ENCODE measurements at places on chromosomes 4 and X. TPM values are rescaled to one million over a fixed set of nuclear protein-coding genes. Genes with fewer than 3 reads are reported as not detected.

Gene TLR2
- polyA plus RNA-seq = 7.9 TPM

Gene SRPX2
- 29.0 TPM for polyA plus RNA-seq

Gene ZNF732
- 0.44 TPM for polyA plus RNA-seq

- DNase-seq = no peak
- no peak overlapping the region for H3K4me3 ChIP-seq
- H3K36me3 ChIP-seq = no peaks in the 10 kb centered on the region
- no peaks in the 10 kb centered on the region for H3K27me3 ChIP-seq
These were observed 27.6 kb upstream of the FGFR3 start for GRCh38 chr4:1765409-1766072.

DNA sequence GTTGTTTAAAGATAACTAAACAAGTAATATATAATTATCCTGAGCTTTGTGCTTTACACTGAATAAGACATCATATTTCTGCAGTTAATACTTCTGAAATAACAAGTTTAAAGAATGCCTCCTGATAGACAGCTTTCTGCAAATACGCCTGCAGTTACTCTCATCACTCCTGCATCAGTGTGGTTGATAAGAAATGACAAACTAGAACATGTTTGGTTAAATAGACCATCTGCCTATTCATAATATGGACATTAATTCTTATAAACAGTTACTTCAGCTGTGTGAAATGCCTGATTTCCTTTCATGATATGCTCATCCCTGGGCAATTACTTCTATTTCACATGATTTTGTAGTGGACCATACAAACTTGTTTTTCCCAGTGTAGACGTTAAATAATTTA, 7.0 kb upstream of the TENM3 start:
- DNase-seq = no peak
- H3K27ac ChIP-seq = no peak overlapping the region
- H3K4me3 ChIP-seq = no peak overlapping the region

DNA sequence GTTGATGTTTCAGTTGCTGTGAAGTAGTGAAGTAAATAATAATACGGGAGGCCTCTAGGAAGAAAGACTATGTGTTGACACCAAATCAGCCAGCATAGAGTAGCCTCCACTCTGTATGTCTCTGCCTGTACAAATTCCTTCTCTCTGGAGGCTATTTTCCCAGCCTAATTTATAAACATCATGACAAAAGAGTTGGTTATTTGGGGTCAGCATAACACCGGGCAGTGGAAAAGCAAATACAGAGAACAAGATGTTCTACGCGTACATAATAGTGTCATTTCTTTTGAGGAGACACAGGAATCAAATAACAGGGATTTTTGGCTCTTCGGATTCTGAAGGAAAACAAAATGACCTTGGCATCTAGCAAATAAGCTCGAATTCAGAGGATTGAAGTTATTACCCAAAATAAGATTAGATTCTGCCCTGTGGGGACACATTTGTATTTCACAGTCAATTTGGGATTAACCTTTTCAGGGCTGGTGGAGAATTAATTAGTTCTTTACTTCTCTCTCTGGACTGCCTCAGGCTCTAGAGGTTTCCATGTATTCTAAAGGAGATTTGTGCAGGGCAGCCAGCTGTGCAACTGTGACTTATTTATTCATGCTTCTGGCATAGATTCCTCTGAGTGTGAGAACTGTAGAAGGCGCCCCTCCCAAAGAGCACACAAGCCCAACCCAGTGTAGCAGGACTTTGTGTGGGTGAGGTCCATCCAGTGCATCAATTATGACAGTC, 14.1 kb upstream of the SYTL4 start:
- peak overlapping the region; percentile 33 for H3K27ac ChIP-seq
- H3K4me1 ChIP-seq = peaks cover 5% of the 10 kb centered on the region
- no peak overlapping the region for H3K4me3 ChIP-seq
- H3K27me3 ChIP-seq = no peaks in the 10 kb centered on the region

- no peak for DNase-seq
- H3K4me3 ChIP-seq = no peak overlapping the region
- H3K4me1 ChIP-seq = no peaks in the 10 kb centered on the region
- no peaks in the 10 kb centered on the region for H3K27me3 ChIP-seq
- no peaks in the 10 kb centered on the region for H3K36me3 ChIP-seq
These were observed 292.7 kb downstream of the GALNTL6 start for GRCh38 chr4:172105918-172106317.

DNA sequence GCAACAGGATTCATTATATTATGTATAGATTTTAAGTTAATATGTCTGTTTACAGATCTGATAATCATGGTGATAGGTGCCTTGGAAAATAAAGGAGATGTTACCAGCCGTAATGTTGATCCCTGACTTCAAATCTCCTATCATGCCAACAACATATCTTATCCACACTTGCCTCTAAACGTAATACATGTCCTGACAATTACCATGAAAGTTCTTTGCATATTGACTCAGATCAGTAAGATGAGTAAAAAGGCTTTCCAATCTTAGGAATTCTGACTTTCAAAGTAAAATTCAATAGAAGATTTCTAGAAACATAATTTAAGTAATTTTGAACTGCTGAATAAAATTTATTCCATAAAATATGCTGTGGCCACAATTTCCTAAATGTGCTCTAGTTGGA, 513.3 kb downstream of the ANKRD50 start:
- DNase-seq = no peak
- H3K4me3 ChIP-seq = no peak overlapping the region
- no peaks in the 10 kb centered on the region for H3K36me3 ChIP-seq
- H3K27me3 ChIP-seq = no peaks in the 10 kb centered on the region
- no peaks in the 10 kb centered on the region for H3K4me1 ChIP-seq

- no peaks in the 10 kb centered on the region for H3K27me3 ChIP-seq
- DNase-seq = no peak
- H3K36me3 ChIP-seq = no peaks in the 10 kb centered on the region
These were observed 19.4 kb downstream of the TAPT1 start for GRCh38 chr4:16206848-16207247.

- no peaks in the 10 kb centered on the region for H3K36me3 ChIP-seq
- H3K27ac ChIP-seq = no peak overlapping the region
- no peaks in the 10 kb centered on the region for H3K27me3 ChIP-seq
- no peak overlapping the region for H3K4me3 ChIP-seq
- peaks cover 9% of the 10 kb centered on the region for H3K4me1 ChIP-seq
These were observed 63.4 kb downstream of the NFKB1 start for GRCh38 chr4:102564399-102565059.
